Right kidney (tissue), 9 donors: ENCODE measurements at places on chromosomes 6 and 20.

GRCh38 chr20:8150591-8150990 lies 18.5 kb downstream of the PLCB1 start:
- DNase-seq = no peak

GRCh38 chr6:168078175-168078942 lies 653 bp downstream of the FRMD1 start:
- DNase-seq = peak; percentile 18

DNA sequence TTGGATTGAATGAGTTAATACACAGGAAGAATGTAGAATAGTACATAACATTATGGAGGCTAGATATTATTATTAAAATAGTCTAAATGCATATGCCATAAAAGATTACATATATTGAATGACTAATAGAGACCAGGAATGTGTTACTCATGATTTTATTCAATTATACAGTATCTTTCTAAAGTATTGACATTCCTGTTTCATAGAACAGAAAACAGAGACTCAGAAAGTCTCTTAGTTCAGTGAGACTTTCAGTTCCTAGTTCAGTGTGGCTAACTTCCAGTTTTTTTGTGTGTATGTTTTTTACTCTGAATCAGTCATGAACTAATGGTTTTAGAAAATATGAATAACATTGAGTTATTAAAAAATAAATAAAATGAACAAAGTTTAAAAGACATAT lies 34.6 kb upstream of the TMEM244 start:
- DNase-seq = no peak

- DNase-seq = no peak
Measured at GRCh38 chr6:12733876-12734275, 17.3 kb downstream of the PHACTR1 start.

DNA sequence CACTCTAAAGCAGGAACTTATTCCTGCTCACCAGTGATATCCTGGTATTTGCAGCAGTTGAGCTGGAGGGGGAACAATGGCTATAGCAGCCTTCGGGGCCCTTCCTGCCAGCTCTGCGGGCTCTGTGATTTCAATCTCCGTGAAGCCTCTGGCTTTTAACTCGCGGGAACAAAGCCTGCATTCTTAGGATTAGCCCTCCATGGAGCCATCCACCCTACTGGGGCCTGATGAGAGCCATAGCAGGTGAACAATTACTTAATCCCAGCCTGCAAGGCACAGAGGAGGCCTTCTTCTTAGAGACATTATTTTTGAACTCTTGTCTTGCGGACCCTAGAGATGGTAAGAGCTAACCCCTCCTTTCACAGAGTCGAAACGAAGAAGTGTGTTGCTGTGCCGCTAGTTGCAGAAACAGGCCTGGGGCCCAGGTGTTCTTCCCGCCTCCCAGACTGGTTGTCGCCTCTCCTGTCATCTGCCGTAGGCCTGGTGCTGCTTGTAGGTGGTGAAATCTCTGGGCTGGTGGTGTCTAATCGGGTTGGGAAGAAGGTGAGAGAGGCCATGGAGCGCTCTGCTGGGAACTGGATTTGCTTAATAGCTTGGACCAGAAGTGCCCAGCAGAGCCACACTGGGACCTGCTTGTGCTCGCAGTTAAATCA lies 9.7 kb downstream of the GHRH start:
- no peak for DNase-seq

GRCh38 chr6:127481111-127481510 lies 21.9 kb upstream of the KIAA0408 start:
- no peak for DNase-seq

GRCh38 chr6:389622-390021 lies 1.9 kb upstream of the IRF4 start:
- no peak for DNase-seq

DNA sequence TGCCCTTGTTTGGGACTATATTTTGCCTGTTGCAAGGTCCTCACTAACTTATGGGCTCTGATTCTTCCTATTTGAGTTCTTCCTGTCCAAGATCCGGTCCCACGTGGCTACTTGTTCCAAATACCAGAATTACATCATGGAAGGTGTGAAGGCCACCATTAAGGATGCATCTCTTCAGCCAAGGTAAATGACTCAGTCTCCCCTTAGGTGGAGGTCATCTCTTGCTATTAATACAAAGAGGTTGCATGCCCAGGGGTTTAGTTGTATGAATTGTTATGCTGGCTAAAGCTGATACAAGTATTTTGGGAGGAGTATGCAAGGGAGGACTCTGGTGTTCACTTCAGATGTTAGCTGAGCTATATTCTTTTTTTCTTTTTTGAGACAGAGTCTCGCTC lies 9.1 kb downstream of the RNF114 start:
- no peak for DNase-seq

- DNase-seq = no peak
Measured at GRCh38 chr6:160156842-160157241, 35.2 kb downstream of the SLC22A1 start.

DNA sequence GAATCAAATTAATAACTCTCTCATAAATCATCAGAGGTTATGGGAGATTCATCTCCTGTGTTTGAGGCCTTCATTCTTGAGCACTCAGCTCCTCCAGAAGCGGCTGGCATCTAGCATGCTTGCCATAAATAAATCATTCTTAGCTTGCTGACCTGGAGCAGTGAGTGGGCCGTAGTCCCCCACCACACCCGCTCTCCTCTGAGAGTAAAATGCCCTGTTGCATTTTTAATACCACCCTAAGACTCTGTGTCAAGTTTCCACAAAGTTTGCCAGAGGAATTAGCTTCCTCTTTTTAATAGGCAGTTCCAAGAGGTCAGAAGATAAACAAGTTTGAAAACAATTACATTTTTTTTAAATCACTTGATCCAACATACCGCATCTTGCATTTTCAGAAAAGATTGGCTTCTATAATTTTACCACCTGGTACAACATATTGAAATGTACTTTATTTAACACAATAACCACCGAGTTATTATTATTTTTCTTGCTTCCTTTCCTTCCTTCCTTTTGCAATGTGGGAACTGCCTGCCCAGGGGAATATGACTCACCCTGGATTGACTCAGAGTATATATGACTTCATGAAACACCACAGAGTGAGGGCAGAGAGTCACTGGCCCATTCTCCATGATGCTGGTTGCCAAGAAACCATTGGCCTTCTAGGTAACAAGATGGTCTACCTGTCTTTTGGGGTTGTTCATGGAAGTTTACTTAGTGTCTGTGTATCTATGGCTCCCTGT lies 29.4 kb upstream of the CLIC5 start:
- DNase-seq = no peak

- DNase-seq = no peak
Measured at GRCh38 chr6:95431637-95432228, 145.6 kb upstream of the MANEA start.

GRCh38 chr6:84635081-84635761 lies 129.2 kb downstream of the TBX18 start:
- DNase-seq = no peak

DNA sequence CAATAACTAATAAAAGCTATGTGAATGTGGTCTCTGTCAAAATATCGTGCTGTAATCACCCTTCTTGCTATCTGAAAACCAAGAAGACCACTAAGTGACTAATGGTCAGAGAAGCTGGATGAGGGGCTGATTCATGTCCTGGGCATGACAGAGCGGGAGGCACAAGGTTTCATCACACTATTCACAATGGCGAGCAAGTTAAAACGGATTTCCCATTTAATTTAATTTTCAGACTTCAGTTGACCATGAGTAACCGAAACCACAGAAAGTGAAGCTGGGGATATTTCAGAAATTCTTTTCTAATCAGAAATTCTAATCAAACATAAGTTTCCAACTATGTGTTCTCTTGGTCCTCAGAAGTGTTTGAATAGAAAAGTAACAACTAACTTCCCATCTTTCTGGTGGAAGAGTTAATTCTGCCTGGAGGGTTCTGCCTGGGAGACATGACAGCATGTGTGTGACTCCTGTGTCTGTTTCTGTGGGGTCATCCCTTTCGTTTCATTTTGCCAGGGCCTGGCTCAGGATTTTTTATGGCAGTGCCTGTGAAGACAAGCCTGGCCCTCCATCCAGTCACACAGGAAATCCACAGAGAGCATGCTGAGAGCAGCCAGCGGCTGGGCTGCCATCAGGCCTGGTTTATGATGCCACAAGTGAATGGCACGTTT lies 98.9 kb downstream of the FAM120B start:
- no peak for DNase-seq

DNA sequence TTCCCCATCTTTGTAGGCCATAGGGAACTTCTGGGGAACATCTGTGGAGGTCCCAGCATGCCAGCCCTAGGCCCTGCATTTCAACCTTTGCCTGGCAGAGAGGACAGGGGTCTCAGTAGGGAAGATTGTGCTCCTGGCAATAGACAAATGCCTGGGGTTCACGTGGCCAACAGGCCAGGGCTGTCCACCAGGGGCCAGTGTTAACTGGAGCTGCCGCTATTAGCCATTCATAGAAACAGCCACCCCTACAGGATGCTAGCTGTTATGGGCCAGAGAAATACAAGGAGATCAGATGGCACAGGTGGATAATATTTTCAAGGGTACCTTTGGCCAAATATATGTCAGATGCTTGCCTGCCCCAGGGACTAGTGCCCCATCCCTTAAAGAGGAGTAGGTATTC lies 932.9 kb downstream of the QKI start:
- no peak for DNase-seq
